ENCODE measurements at places on chromosomes 3 and 15.

GRCh38 chr3:69766638-69767037 is 27.4 kb downstream of the MITF start:
- DNase-seq: no peak

- no peak for DNase-seq
These were observed 47.1 kb downstream of the MKRN2 start for GRCh38 chr3:12603969-12604368.

- DNase-seq: no peak
These were observed 457.1 kb upstream of the ADAMTS9 start for GRCh38 chr3:65144791-65145351.

GRCh38 chr3:186083746-186084145 is 25.1 kb downstream of the ETV5 start:
- DNase-seq: no peak

- DNase-seq: no peak
These were observed 178.9 kb downstream of the IL5RA start for GRCh38 chr3:2931265-2931664.

DNA sequence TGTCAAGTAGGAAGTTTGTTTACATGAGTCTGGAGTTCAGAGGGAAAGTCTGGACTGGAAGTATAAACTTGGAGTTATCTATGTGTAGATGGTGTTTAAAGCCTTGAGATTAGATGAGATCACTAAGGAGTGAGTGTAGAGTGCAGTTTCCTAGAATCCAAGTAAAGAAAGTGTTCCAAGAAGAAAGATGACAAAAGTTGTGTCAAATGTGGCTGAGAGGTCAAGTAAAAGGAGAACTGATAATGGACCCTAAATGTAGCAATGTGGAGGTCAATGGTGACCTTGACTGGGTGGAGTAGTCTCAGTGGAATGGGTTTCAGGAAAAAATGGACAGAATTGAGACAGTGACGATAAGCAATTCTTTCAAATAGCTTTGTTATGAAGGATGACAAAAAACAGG is 39.9 kb upstream of the ULK4 start:
- no peak for DNase-seq

- no peak for DNase-seq
These were observed at the start of gene RHCG for GRCh38 chr15:89496155-89497098. Gene RHCG (minus strand): TSS chr15:89496583. CDS start chr15:89496544, 39 bp downstream.

- DNase-seq: no peak
These were observed 8.1 kb upstream of the C2CD4B start for GRCh38 chr15:62173215-62173614.

DNA sequence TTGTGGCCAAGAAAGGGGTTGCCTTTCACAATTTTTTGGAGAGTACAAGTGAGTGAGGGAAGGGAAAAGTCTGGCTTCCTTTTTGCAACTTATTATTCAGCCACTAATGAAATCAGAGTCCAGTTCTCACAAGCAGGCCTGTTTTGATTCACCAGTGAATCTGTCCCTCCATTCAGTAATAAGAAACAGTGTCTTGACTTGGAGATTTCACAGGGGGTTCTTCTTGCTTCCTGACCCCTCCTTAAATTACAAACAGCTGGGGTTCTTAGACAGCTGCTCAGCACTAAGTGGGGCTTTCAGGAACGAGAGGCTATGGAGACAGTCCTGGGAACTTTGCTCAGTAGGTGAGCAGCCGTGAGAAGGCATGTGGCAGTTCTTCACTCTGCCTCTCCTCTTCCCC is 24.5 kb downstream of the SEMA3G start:
- DNase-seq: no peak

GRCh38 chr3:87508921-87509320 is 232.5 kb upstream of the POU1F1 start:
- no peak for DNase-seq

DNA sequence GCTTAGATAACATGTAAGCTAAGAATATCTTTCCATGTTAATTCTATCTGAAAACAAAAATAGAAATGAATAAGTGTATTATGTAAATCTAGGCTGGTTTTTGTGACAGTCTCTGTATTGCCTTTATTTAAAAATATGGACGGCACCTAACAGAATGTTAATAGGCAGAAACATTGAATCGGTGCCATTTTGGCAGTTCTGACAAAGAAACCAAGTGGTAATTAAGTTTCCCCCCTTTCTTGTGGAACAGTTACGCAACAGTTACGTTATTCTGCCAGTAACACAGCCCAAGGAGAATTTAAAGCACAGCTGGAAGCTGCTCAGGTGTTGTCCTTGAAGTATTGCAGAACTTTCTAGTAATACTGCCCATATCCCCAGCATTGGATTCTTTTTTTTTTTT is 21.5 kb downstream of the LARS2 start:
- no peak for DNase-seq

DNA sequence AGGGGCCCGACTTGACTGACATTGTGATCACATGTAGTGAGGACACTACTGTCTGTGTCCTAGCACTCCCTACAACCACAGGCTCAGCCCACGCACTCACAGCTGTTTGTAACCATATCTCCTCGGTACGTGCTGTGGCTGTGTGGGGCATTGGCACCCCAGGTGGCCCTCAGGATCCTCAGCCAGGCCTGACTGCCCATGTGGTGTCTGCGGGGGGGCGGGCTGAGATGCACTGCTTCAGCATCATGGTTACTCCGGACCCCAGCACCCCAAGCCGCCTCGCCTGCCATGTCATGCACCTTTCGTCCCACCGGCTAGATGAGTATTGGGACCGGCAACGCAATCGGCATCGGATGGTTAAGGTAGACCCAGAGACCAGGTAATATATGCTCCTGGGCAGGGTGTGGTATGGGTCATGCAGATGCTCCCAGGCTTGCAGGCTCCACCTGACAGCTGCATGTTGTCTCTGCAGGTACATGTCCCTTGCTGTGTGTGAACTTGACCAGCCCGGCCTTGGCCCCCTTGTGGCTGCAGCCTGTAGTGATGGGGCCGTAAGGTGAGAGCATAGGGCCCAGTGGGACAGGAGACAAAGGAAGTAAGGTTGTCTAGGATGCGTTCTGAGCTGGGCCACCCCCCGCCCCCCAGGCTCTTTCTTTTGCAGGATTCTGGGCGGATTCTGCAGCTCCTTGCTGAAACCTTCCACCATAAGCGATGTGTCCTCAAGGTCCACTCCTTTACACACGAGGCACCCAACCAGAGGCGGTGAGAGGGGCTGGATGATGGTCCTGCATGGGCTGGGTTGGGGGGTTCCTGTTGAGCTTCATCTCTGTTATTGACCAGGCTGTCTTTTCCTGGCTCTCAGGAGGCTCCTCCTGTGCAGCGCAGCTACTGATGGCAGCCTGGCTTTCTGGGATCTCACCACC is 4.4 kb downstream of the DALRD3 start:
- DNase-seq: no peak
